Activated T-cell treated with anti-CD3 and anti-CD28 coated beads, Interleukin-2, amount 50 U/mL, for 4 hours (primary cell): ENCODE measurements at places on chromosomes 4 and X. TPM values are rescaled to one million over a fixed set of nuclear protein-coding genes. Genes with fewer than 3 reads are reported as not detected.

- no peak for DNase-seq
These were observed 413.3 kb downstream of the MID1IP1 start for GRCh38 chrX:39214387-39215126.

DNA sequence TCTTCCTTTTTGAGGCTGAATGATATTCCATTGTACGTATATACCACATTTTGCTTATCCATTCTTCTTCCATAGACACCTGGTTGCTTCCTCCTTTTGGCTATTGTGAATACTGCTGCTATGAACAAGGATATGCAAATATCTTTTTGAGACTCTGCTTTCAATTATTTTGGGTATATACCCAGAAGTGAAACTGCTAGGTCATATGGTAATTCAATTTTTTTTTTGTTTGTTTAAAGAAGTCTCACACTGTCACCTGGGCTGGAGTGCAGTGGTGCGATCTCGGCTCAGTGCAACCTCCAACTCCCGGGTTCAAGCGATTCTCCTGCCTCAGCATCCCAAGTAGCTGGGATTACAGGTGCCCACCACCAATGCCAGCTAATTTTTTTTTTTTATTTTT, 75.3 kb downstream of the METTL14 start:
- DNase-seq, result no peak

GRCh38 chr4:6734165-6734786, 18.3 kb downstream of the BLOC1S4 start:
- no peak for DNase-seq

Gene CCDC149
- total RNA-seq, result not detected

Gene GPC4
- 0.10 TPM for total RNA-seq
